Anterior cingulate cortex (tissue), 58 donors: ENCODE measurements at places on chromosomes 1 and 21.

DNA sequence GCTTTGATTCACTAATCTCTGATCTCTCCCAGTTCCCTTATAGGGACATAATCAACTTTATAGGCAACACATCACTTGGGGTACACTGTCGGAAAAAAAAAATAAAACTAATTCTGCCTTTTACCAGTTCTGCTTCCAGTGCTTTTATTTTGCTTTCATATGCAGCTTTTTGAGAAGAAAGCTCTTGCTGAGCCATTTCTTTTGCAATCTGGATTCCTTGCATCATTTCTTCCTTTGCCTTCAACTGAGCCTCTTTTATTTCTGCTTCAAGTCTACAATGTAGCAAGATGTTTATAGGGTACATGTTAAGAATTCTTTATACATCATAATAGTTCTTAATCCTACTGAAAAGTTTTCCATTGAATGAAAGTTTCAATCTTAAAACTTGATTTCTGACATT lies 30.6 kb downstream of the KIF14 start:
- DNase-seq = no peak

- DNase-seq = no peak
Observed at GRCh38 chr1:232682248-232682647, 52.3 kb upstream of the SIPA1L2 start.

GRCh38 chr1:231866392-231867331 lies 240.1 kb downstream of the DISC1 start:
- DNase-seq = no peak

- no peak for DNase-seq
Observed at GRCh38 chr1:37562984-37563383, 6.2 kb downstream of the DNALI1 start.

GRCh38 chr1:46527474-46528296 lies 23.8 kb downstream of the KNCN start:
- DNase-seq = peak; percentile 76

GRCh38 chr1:201745023-201745422 lies 83.9 kb upstream of the IPO9 start:
- no peak for DNase-seq

GRCh38 chr1:234559902-234560676 lies 49.9 kb downstream of the IRF2BP2 start:
- DNase-seq = no peak

GRCh38 chr21:18244671-18245463 lies at the start of gene CHODL:
TSS of gene CHODL (plus strand) at chr21:18244833. CDS start at chr21:18245224, 391 bp downstream.
- no peak for DNase-seq

- DNase-seq = no peak
Observed at GRCh38 chr1:93679546-93679945, 2.1 kb downstream of the BCAR3 start.

- no peak for DNase-seq
Observed at GRCh38 chr1:58454807-58455206, 91.7 kb downstream of the OMA1 start.

- DNase-seq = no peak
Observed at GRCh38 chr1:205319081-205320018, 2.2 kb downstream of the NUAK2 start.

DNA sequence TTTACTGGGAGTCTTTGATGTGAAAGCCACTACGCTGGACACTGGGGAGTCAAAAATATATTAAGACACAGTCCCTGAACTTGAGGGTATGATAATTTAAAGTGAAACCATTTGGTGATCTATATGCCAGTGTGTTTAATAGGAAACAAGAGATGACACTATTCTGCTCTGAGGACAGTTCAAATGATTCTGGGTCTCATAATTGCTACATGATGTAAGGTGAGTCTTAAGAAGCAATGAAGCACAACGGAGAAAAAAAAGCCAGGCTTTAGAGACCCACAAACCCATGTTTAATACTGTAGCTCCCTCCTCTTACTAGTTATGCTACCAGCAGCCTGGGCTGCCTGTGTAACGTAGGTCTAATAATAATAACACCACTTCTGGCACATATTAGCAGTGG lies 14.2 kb upstream of the LRRC8D start:
- no peak for DNase-seq

DNA sequence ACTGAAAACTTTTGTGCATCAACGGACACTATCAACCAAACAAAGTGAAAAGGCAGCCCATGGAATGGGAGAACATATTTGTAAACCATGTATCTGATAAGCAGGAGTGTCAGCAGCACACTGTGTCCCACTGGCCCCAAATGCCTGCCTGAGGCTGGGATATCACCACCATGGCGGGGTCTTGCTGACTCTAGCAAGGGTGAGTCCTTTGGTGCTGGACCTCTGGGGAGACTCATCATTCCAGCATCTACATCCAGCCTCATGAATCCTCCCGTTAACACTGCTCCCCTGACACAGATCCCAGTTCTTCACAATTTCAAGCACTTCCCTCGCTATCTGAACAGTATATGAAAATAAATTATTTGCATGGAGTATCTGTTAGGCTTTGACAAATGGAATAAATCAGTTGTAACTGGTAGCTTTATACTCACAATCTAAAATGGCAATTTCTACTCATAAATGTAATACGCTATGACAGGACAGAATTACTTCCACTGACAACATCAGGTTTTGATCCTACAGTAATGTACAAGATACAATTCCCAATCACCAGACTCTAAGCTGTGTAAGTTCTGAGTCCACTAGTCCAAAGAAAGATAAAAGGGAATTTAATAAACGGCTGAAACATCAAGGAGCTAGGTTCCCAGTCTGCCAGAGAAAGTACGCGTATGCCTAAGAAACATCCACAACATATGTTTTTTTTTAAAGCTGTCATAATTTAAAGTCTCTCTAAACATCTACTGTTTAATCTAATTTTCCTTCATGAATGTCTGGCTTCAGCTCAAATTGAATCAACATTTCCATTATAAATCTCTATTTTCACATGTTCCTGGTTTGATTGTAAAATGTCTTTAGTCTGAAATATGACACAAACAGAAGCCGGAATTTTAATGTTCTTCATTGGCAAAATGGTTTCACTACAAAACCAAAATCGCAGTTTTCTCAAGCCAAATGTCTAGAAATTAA lies 95.1 kb downstream of the SIPA1L2 start:
- DNase-seq = no peak

- DNase-seq = no peak
Observed at GRCh38 chr1:89812992-89813391, 7.8 kb upstream of the LRRC8D start.

DNA sequence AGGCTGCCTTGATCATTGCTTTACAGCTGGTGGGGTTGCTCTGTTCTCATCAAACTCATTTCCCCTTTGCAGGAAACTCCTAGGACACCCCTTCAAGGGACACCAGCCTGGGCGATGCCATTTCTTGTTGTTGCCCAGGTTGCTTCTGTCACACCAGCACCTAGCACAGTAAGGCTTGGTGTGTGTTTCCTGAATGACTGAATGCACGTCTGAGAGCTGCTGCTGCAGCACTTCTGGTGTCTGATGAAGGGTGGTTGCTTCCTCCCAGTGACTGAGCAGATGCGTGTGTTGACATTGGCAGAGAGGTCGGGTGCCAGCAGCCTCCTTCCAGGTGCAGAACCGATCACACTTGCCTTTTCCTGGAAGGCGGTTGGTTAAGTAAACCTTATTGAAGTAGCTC lies 477.4 kb downstream of the CAMTA1 start:
- no peak for DNase-seq

DNA sequence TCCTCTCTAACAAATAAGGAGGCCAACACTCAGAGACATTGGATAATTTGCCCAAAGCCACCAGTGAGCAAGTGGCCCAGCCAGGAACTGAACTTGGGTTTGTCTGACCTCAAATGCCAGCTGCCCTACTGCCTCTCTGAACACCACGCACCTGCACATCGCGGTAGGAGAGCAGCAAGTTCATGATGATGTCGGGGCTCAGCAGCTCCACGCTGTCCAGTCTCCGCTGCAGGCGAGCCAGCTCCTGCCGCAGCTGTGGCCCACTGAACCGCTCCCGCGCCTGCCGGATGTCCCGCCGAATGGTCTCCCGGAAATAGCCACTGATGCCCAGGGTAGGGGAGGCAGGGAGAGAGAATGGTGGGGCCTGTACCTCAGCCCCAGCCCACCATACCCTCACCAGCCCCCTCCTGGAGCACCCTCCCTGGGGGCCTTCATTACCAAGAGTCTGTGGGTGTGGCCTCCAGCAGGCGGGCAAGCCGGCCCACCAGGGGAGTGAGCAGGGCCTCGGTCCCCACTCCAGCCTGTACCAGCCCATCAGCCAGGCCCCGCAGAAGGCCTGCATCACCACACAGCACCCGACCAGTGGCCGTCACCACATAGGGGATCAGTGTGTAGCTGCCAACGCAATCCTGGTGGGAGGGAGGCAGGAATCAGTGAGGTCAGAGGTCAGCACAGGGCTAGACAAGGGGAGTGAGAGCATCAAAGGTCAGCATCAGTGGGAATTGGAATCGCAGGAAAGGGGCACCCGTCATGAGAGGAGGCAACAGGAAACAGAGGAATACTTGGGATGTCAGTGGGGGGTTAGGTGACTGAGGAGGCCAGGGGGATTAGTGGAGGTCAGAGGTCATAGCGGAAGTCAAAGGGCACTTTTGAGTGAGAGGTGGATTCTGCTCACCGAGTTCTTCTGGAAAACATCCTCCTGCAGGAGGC lies 2.7 kb downstream of the MAP3K6 start:
- no peak for DNase-seq

DNA sequence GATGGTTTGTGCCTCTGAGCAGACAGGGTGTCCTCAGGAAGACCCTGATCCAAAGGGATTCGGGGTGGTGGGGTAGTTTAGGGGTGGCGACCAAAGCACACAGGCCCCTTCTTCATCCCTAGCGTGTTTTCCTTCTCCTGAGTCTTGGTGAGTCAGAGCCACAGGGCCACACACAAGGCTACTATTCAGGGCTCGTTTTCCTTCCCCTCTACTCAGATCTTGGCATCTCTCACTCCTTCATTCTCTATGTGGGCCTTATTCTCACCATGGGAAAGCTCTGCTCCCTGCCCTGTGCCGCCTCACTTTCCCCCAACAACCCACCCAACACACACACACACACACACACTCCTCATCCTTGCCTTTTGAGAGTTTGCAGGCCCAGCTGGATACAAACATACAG lies 43.6 kb upstream of the WNT2B start:
- DNase-seq = no peak

DNA sequence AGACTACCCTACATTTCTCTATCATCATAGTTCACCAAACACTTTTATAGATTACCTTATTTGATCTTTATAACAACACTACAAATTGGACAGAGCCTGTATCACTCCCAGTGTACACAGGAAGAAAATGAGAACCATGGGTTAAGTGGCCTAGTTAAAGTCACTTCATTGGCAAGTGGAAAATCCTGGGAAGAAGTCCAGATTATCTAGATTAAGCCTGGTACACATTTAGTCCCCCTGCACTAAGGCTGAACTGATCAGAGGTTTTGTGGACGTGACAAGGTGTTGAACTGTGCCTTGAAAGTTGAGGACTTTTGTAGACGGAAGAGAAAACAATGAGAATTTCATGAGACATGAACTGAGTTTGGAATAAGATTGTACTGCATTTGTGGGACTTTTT lies 7.5 kb upstream of the USH2A start:
- DNase-seq = no peak

GRCh38 chr1:115068826-115069585 lies 20.3 kb downstream of the TSPAN2 start:
- DNase-seq = no peak

GRCh38 chr1:42941640-42942330 lies 16.9 kb downstream of the SLC2A1 start:
- DNase-seq = peak; percentile 40

- no peak for DNase-seq
Observed at GRCh38 chr1:223820515-223820858, 25.3 kb downstream of the TP53BP2 start.

DNA sequence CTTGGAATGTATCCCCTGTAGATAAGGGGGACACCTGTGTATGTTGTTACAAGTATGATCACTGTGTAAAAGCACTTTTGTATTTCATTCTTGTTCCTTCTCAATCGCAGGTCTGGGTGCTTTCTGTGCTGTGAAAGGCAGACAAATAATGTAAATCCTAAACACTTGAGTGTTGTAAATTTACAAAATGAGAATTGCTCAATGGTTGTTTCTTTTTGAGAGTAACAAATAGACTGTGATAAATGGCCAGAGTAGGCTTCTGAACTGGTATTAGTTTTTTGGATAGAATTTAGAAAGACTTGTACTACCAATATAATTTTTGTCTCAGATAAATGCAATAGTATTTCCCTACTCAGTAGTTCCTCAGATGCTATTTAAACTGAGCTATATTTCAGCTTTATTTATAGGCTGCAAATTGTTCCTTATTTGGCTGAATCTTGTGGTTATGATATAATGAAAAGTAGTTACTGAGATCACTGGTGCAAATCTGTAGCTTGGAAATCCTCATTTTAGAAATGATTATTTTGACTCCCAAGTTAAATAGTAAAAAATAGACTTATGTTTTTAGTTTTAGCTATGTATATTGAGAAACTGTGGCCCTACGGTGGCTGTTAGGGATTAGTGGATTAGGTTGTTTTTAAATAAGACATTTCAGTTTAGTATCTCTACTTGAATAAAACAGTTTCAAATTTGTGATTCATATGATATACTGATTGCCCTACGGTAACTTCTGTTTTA lies 9.2 kb downstream of the BACH1 start:
- no peak for DNase-seq

DNA sequence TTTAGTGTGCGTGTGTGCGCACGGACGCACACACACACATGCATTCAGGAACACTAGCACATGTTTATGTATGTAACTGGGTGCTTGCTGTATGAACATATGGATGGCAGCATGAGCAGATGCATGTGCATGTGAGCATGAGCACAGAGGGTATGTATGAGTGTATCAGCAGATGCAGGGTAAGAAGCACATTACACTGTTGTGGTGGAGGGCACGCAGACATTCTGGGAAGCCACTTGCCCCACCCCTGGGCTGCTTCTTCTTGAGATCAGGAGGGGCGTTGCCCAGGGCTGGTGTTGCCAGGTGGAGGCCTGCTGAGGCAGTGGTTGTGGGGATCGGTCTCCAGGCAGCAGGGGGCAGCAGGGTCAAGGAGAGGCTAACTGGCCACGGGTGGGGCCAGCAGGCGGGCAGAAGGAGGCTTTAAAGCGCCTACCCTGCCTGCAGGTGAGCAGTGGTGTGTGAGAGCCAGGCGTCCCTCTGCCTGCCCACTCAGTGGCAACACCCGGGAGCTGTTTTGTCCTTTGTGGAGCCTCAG lies 3.9 kb upstream of the P3R3URF start:
- no peak for DNase-seq

- DNase-seq = no peak
Observed at GRCh38 chr1:153611356-153611755, 1.6 kb downstream of the S100A16 start.

GRCh38 chr1:62435231-62436038 lies 1.4 kb upstream of the USP1 start:
- peak; percentile 66 for DNase-seq
